ENCODE measurements at places on chromosomes 7 and 10.

- no peak for DNase-seq
These were observed 231.9 kb upstream of the HABP2 start for GRCh38 chr10:113320987-113321386.

DNA sequence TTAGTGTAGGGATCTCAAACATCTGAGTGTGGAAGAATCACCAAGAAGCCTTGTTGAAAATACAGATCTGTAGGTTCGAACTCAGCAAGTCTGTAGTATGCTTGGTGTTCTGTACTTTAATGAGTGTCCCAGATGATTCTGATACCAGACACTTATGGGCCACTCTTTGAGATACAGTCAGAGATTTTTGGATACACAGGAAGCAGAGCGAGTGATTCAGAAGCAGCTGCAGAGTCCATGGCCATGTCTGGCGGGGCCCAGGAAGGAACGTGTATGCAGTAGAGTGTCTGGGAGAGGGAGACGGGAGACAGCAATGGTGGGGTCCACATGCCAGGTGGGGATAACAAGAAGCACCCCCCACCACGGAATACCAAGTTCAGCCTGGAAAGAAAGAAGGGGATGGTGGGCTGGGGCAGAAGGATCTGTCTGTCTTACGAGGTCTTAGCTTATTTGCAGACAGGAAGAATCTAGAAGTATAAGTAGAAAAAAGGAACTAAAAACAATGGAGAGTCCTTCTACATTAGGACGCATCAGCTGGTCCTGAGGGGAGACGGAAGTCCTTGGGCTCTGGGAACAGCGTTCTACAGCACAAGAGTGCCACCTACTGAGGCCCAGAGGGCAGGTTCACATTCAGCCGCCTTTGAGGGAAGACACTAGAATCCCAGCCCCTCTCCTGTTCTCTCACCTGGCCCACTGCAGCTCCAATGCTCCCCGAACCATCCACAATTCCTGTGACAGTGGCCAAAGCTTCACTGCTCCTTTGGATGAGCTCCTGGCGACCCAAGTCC is 55.4 kb downstream of the SLC37A3 start:
- DNase-seq = no peak

GRCh38 chr7:14691597-14692203 is 210.9 kb downstream of the DGKB start:
- no peak for DNase-seq

GRCh38 chr7:14639329-14639728 is 263.2 kb downstream of the DGKB start:
- DNase-seq = no peak

GRCh38 chr7:3259711-3260400 is 41.2 kb upstream of the SDK1 start:
- DNase-seq = no peak

- DNase-seq = no peak
These were observed 212.3 kb downstream of the MTERF1 start for GRCh38 chr7:91668217-91668616.

DNA sequence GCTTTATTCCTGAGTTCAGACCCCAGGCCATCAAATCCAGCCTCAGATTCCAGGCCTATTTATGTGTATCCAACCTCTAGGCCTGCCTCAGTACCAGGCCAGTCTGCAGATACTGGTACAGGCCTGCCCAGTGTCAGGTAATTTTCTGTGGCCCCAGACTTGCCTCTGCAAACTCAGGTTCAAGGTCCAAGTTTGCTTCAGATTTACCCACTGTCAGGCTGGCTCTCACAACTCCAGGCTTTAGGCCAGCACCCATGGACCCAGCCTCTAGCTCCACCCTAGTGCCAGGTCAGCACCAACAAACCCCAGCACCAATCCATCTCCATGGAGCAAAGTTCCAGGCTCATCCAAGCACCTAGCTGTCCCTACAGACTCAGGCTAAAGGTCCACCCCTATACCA is 169.7 kb downstream of the ITGB1 start:
- no peak for DNase-seq

- DNase-seq = no peak
These were observed 60.8 kb downstream of the CHN2 start for GRCh38 chr7:29255199-29255878.

- no peak for DNase-seq
These were observed 30.1 kb upstream of the COMTD1 start for GRCh38 chr10:75265856-75266255.

All from cortex of kidney (tissue), 1 donor.